GM12864 (cell line): ENCODE measurements at places on chromosomes 16 and 17.
A peak's percentile ranks its signal among the peaks of the same experiment; 100 is the strongest.

- DNase-seq = no peak
Measured at GRCh38 chr17:71926746-71927398, 193.9 kb upstream of the SOX9 start.

GRCh38 chr17:61908292-61909037 lies 19.3 kb downstream of the INTS2 start:
- no peak for DNase-seq

GRCh38 chr16:84546669-84547545 lies 42.4 kb upstream of the MEAK7 start:
- no peak for DNase-seq

- no peak for DNase-seq
Measured at GRCh38 chr17:39973496-39973895, 7.1 kb upstream of the PSMD3 start.

GRCh38 chr17:82414548-82415281 lies 3.4 kb upstream of the HEXD start:
- DNase-seq = no peak

DNA sequence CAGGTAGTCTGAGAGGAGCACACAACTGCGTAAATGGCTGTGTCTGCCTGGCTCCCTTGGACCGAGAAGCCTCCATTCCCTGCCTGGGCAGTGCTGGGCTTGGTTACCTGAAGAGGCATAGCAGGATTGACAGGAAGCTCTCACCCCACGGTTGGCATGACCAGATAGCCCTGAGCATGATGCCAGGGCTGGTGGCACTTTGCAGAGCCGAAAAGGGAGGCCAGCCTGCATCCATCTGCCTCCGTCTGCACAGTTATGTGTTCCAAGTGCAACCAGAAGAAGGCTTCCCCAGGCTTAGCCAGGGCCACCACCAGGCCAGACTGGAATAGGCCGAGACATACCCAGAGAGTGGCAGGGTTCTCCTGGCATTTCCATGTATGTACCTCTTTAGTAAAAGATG lies 36.6 kb downstream of the GNAO1 start:
- no peak for DNase-seq

DNA sequence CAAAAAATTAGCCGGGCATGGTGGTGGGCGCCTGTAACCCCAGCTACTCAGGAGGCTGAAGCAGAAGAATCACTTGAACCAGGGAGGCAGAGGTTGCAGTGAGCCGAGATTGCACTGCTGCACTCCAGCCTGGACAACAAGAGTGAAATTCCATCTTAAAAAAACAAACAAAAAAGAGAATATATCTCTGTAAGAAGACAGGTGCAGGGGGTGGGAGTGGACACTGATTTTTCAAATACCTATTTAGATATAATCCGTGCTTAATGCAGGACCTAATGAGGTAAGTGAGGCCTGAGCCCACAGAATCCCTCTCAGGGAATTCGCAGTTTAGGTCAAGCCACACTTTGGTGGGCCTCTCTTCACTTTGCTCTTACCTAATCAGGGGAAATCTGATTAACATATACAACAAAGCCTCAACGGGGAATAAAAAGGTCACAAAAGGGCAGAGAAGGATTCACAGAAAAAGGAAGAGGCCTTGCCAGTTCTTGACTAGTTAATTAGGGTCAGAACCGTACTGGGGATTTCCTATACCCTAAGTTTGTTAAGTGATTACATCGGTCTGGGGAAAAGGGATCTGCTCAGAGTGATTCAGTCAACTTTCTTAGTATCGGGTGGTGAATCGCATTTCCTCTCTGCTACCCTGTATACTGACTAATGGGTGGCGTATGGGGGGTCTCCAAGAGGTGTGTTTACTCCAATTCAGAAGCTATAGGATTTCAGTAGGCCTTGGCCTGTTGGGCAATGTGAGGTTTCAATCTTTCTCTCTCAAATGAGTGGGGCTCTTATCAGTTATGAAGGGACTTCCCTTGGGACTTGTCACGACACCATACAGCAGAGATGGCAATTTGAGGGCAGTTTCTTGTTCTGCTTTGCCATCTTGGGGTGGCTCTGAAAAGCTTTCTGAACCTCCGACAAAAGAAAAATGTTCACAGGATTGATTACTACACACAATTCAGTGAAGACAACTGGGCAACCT lies 1.9 kb upstream of the NFAT5 start:
- peak; percentile 83 for DNase-seq

DNA sequence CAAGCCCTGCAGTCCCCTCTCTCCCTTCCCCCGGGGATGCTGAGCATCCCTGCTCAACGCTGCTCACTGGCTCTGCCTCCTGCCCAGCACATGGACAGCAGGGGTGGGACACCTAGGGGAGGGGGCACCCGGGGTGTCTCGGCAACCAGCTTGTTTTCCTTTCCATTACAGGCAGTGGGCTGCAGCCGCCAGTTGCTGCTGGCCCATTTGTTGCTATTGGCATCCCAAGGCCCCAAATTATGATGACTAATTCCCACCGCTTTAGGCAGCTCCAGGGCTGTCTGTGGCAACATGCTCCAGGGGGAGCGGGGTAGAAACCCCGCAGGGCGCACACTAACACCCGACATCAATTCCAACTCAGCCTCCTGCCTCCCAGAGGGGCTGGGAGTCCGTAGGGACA lies 4.9 kb downstream of the SDK2 start:
- no peak for DNase-seq

- DNase-seq = no peak
Measured at GRCh38 chr17:72126575-72127486, 6.0 kb downstream of the SOX9 start.

DNA sequence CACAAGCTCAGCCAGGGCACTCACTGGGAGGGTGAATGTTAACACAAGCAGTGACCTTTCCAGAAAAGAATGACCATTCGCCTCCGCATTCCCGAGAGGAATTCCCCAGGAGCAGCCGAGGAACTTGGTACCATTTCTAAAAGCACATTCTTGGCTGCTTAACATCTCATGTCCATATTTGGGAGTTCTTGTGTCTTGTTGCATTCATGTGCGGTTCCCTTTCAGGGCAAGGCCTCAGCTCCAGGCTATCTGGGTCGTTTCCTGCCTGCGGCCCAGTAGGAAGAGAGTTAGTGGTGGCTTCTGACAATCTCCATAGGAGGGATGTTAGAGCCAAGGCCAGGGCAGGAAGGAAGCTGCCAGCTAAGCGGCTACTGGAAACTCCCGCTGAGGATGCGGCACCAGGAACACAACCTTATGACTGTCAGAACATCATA lies 27.8 kb upstream of the MEAK7 start:
- no peak for DNase-seq

DNA sequence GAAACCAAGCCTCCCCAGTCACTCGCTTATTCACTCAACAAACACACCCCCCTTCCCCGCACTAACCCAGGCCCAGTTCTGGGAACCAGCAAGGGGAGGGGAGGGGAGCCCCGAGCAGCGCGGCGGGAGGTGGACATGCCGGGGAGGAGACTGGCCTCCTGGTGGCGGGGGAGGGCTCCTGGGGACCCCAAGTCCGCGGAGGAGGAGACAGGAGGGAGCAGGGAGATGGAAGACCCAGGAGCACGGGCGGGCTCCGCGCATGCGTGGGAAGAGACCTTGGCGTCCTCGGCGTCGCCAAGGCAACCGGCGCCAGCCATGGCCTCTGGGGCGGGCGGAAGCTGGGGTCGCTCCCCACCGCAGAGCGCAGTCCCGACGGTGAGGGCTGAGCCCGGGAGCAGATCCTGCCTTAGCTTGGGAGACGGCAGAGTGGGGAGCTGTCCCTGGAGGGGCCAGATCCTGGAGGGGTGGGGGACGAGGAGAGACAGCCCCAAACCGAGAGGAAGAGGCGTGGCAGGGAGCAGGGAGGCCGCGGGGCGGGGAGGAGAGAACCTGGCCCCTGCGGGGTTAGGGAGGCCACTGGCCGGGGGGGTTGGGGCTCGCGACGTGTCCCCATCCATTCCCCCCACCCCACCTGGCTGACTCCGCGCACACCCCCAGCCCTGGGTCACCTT lies at the start of gene PRR29:
TSS of gene PRR29 (plus strand) at position 302 of the 671 bp plus-strand sequence. CDS start at position 316, 14 bp downstream.
- no peak for DNase-seq

- no peak for DNase-seq
Measured at GRCh38 chr16:85645021-85645589, 32.0 kb downstream of the GSE1 start.

GRCh38 chr17:51746421-51746820 lies 412.1 kb downstream of the CA10 start:
- no peak for DNase-seq

DNA sequence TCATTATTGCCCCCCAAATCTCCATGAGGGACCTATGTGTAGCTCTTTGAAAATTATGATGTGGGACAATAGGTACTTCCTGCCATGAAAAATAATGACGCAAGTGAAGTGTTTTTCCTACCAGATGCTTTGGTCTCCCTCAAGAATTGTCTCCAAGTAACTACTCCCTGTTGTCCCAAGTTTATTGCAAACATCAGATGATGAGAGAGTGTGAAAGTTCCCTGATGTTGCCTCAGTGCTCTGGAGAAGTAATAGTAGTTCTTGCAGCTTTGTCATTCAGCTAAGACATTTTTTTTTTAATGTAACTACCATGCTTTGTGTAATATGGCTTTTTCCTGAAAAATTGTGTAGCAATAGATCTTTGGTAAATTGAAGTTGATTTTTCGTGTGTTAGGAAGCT lies 20.1 kb downstream of the LPCAT2 start:
- DNase-seq = no peak

DNA sequence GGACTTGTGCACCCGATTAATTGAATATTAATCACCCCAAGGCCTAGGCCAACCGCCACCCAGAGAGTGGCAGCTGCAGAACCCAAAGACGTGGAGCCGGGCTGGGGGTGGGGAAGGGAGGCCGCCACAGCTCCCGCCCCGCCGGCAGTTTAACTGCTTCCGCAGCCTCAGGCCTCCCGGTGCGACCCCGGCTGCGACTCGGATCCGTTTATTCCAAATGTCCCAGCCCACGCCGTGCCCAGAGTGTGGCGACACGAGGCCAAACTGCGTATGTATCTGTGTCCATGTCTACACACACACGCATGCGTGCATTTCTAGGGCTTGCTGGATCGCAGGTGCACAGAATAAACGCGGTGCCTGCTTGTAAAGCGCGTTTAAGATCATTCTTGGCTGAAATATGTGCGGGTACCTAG lies 802 bp upstream of the TOB1 start:
- no peak for DNase-seq

GRCh38 chr17:61616783-61617182 lies 25.8 kb upstream of the NACA2 start:
- DNase-seq = no peak

DNA sequence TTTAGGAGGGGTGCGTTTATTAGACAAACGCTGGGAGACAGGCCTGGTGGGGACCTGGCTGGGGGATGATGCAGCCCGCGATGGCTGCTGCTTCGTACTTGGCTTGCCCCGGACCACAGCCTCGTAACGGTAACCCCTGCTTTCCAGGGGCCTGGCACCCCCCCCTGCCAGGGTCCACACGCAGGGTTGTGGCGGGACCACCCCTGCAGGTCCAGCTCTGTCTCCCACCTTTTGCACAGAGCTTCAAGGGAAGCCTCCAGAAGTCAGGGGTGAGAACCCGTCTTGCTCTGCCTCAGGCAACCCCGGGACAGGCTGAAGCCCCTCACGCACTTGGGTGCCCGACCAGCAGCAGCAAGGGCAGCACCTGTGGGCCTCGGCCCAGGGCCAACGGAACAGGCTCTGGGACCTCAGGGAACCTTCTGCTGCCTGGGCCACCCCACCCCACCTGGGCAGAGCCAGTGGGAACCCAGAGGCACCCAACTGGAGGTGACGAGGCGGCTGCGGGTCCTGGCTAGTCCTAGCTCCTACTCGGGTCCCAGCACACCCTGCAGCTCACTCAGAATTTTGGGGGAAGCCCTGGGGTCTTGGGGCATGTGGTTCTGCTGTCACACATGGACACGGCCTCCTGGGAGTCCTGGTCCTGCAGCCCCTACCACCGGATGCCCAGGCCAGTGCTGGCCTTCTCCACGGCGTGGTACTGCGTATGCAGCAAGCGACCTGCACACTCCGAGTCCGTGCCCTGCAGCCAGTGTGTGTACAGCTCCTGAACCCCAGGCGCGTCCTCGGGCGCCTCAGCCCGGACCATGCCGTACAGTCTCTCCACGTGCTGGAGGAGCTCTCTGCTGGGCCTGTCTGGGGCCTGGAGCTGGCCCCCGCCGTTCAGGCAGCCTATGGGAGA lies 3.1 kb downstream of the HAGHL start:
- no peak for DNase-seq

DNA sequence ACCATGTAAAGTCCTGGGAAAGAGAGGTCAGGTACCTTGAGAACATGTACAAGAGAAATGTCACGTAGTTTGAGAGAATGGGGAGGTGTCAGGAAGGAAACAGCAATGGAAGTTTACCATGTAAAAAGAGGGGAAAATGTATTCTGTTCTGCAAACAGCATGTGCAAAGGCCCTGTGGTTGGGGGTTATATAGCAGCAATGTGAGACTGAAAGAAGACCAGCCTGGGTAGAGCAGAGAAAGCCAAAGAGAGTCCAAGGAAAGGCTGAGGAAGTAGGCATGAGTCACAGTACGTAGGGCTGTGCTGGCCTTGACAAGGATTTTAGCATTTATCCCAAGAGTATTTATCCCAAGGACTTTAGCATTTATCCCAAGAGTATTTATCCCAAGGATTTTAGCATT lies 141.3 kb upstream of the CACNG3 start:
- DNase-seq = no peak

DNA sequence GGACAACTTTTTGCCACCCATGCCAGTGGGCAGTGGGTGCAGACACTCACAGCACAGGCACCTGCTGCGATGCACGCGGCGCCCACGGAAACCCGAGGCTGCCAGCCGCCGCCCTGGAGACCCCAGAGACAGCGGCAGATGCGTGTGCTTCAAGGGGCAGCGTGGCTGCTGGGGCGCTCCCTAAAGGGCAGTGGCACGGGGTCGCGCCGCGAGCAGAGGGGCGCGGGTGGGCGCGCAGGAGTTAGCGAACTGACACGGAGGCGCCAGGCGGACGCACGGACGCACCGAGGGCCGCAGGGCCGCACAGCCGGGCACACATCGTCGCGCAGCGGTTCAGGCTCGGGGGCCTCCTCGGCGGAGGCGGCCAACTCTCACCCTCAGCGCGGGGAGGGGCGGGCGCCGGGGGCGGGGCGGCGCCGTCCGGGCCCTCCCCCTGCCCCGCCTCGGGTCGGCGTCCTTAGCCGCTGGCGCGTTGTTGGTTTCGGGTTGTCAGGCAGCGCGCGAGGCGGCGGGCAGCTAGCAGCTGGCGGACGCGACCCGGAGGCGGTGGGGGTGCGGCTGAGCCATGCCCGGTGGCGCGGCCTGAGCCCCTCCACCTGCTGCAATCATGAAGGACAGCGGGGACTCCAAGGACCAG lies at the start of gene KIF19:
TSS of gene KIF19 (plus strand) at position 484 of the 637 bp plus-strand sequence. CDS start at position 608, 124 bp downstream.
- no peak for DNase-seq

- no peak for DNase-seq
Measured at GRCh38 chr16:3182608-3183444, 5.2 kb upstream of the OR1F1 start.

- no peak for DNase-seq
Measured at GRCh38 chr17:48347177-48347576, 82.8 kb downstream of the SKAP1 start.

GRCh38 chr16:20814784-20815183 lies 8.5 kb downstream of the REXO5 start:
- no peak for DNase-seq
